Heart right ventricle (tissue), 16 donors: ENCODE measurements at places on chromosomes 4 and X.

- peak; percentile 68 for DNase-seq
Measured at GRCh38 chr4:186840222-186840701, 116.6 kb upstream of the FAT1 start.

DNA sequence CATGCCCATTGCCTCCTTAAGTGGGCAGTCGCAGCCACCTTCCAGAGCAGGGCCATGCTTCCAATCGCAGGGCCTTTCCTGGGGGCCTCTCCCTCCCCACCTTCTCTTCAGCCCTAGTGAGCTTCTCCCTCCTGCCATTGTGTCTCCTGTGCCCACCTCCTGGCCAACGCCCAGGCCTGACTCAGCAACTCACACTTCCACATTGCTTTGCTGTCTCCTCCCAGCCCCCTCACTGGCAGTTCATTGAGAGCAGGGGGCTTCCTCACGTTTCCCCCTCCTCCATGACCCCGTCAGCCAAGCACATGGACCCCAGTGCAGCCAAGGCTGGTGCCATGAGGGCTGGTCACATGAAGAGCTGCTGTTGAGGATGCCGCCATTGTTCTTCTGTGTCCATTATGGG is 25.9 kb downstream of the HTRA3 start:
- no peak for DNase-seq

GRCh38 chr4:80809039-80809729 is 221.3 kb upstream of the BMP3 start:
- no peak for DNase-seq

- DNase-seq = no peak
Measured at GRCh38 chr4:4311193-4311592, 21.1 kb downstream of the ZBTB49 start.

GRCh38 chrX:120140293-120140981 is 18.0 kb upstream of the RHOXF2 start:
- no peak for DNase-seq

DNA sequence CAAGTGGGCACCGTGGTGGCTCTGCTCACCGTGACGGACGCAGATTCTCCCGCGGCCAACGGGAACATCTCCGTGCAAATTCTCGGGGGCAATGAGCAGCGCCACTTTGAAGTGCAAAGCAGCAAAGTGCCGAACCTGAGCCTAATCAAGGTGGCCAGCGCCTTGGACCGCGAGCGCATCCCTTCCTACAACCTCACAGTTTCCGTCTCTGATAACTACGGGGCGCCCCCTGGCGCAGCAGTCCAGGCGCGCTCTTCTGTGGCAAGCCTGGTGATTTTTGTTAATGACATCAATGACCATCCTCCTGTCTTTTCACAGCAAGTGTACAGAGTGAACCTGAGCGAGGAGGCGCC is 2.7 kb downstream of the FAT4 start:
- DNase-seq = peak; percentile 43

GRCh38 chr4:173281406-173282255 is 52.5 kb downstream of the HMGB2 start:
- no peak for DNase-seq

- DNase-seq = no peak
Measured at GRCh38 chr4:72055566-72055965, 23.8 kb downstream of the NPFFR2 start.

DNA sequence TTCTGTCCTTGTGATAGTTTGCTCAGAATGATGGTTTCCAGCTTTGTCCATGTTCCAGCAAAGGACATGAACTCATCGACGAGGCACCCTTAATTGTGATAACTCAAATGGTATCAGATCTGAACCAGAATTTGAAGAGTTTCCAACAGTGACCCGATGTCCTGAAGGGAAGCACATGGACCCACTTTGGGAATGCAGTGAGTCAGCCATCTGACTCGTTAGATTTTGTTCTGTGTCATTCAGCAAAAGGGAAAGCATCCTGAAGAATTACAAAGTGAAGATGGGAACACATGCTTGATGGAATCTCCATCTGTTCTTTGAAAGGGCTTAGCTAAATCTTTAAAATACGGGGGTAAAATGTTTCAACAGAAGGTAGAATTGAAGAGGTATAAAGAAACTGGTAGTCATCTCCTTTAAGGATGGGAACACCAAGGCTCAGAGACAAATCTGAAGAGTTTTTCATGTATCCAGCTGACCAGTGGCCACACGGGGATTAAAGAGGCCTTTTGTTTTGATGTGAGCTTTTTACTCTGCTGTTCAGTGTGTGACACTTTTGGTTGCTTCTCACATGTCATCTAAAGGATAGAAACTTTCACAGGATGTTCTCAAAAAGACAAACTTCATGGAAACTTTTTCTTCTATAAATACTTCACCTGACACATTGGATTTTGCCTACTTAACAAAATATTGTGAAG is 393.8 kb downstream of the INPP4B start:
- DNase-seq = no peak
